ENCODE measurements at places on chromosomes 1 and 21.
A peak's percentile ranks its signal among the peaks of the same experiment; 100 is the strongest.

GRCh38 chr1:208204779-208205178 lies 39.4 kb downstream of the PLXNA2 start:
- no peak for DNase-seq

GRCh38 chr1:236868625-236869467 lies 73.8 kb downstream of the MTR start:
- peak; percentile 67 for DNase-seq

DNA sequence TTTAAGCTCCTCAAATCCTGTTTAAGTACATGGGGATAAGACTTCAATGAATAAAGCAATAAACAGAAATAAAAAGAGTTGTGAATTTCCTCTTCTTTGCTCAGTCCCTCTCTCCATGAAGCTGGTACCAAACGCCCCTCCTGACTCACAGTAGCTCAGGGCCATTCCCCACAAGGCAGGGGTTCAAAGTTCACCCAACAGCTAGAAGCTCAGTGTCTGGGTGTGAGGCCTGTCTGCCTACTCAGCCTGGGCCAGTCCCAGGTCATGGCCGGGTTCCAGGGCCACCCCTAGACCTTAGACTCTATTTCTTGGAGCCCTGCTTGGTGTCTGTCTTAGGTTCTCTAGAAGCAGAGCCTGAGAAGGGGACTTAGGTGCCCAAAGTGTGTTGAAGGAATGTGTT lies 251.5 kb downstream of the GRIK3 start:
- DNase-seq, result no peak

- DNase-seq, result no peak
These were observed 43.4 kb downstream of the LTN1 start for GRCh38 chr21:28949318-28949717.

GRCh38 chr1:76292418-76293184 lies 218.1 kb downstream of the ST6GALNAC3 start:
- no peak for DNase-seq

- no peak for DNase-seq
These were observed 18.9 kb upstream of the COL6A1 start for GRCh38 chr21:45962531-45963231.

- DNase-seq, result no peak
These were observed 16.8 kb upstream of the FAM131C start for GRCh38 chr1:16090076-16090826.

GRCh38 chr1:25875856-25876692 lies 566 bp upstream of the PAQR7 start:
- peak; percentile 92 for DNase-seq

GRCh38 chr1:236016782-236017400 lies 48.0 kb downstream of the NID1 start:
- no peak for DNase-seq
